ENCODE measurements at places on chromosomes 5 and 9. TPM values are rescaled to one million over a fixed set of nuclear protein-coding genes. Genes with fewer than 3 reads are reported as not detected.
A peak's percentile ranks its signal among the peaks of the same experiment; 100 is the strongest.

GRCh38 chr5:117461966-117462365, 887.3 kb upstream of the SEMA6A start:
- DNase-seq = no peak

GRCh38 chr5:15850536-15850935, 329.1 kb downstream of the MARCHF11 start:
- DNase-seq = peak; percentile 69

GRCh38 chr9:108618906-108619550, 236.8 kb downstream of the ACTL7B start:
- peak; percentile 39 for DNase-seq

DNA sequence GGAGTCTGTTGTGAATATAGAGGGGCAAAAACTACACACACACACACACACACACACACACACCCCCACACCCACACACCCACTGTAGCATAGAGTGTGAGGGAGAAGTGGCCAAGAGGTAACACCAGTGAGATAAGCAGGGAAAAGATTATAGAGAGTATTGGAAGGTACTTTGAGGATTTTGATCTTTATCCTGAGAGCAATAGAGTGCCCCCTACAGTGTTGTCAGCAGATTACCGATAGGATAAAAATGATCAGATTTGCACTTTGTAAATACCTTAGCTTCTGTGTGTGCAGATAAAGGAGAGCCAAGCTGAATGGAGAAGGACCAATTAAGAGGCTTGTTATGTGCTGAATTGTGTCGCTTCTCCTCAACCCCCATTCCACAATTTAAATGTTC, 32.3 kb downstream of the ERCC6L2 start:
- DNase-seq = no peak

DNA sequence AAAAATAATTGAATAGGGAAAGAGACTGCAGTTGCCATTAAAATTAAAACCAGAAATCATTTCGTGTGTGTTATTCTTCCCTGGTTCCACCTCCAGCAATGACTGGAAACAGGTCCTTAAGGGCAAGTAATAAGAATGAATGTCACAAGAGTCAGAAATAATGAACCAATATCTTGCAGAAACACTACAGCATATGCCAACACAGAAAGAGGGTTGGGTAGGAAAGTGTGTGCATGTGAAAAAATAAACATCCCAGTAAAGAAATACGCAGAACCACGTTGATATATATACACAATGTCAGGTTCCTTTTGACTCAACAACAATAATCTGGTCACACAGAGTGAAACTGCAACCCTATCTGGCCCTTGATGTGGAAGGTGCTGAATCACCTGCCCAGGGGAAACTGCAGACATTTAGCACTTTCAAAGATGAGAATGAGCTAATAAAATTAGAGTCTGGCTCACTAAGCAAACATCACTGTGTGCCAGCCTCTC, 15.0 kb downstream of the HMHB1 start:
- peak; percentile 93 for DNase-seq

- DNase-seq = peak; percentile 61
Observed at GRCh38 chr5:94691949-94692348, 73.5 kb downstream of the SLF1 start.

GRCh38 chr5:117207088-117207668, 632.6 kb upstream of the SEMA6A start:
- DNase-seq = no peak

GRCh38 chr9:120901755-120902568, 24.6 kb downstream of the TRAF1 start:
- no peak for DNase-seq

GRCh38 chr9:98234245-98234825, 21.1 kb downstream of the TBC1D2 start:
- no peak for DNase-seq

- DNase-seq = peak; percentile 57
Observed at GRCh38 chr9:85536076-85536475, 205.7 kb downstream of the AGTPBP1 start.

- no peak for DNase-seq
Observed at GRCh38 chr5:154783774-154784460, 28.7 kb downstream of the LARP1 start.

DNA sequence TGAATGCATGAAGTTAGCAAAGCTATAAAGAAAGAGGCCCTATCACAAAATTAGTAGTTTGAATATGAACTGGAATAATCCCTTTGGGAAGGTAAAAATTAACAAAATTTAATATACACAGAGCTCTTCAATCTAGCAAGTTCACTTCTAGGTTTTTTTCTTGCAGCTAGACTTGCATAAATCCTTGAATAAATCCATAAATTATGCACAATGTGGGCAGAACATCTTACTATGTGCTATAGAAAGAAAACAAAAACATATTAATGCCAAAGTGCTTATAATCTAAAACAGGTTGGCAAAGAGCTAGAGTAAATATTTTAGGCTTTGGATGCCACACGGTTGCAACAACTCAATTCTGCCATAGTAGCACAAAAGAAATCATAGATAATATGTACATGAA, 138.5 kb upstream of the FREM1 start:
- DNase-seq = no peak

GRCh38 chr5:131786900-131787692, 9.7 kb downstream of the FNIP1 start:
- DNase-seq = no peak

DNA sequence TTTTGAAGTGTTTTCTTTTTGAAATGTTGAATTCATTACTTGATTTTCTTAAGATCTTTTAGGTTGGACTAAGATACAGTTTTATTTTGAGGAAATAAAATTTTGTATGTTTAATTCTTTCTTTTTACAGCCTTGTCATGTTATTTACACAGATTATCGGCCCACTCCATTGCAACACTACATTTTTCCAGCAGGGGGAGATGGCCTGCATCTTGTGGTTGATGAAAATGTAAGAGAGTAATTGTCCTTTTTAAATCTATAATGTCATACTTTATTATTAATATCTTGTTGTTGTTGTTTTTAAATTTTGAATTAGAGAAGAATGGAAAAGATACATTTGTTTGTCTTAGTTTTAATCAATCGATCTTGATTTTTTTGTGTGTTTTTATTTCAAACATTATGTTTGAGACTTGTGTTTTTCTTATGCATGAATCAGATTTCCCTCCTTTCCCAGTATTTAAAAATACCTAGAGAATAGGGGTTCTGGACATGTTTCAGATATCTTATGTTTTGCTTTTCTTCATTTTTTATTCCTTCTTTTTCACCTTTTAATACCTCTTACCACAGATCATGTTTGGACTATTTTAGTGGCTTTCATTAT, 36.7 kb downstream of the MTREX start:
- peak; percentile 61 for DNase-seq

GRCh38 chr5:86917117-86917579, 299.4 kb downstream of the COX7C start:
- peak; percentile 26 for DNase-seq

- no peak for DNase-seq
Observed at GRCh38 chr9:87305151-87305550, 192.5 kb upstream of the DAPK1 start.

DNA sequence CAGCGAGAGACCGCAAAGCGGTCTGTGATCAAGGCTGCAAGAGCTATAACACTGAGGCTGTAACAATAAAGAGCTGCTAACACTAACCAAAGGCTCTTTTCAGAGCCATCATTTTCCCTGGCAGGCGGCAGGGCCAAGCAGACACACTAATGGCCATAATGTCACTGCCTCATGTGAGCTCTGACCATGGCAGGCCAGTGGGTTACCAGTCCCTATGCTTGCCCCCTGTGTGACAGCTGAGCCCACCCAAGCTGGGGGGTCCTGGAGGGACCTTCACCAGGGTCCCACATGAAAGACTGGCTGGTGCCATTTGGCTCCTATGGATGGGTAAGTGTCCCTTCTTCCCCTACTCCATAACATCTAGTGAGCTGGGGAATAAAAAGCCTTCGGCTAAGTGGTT, 29.6 kb upstream of the TESK1 start:
- DNase-seq = no peak

Gene CYLC2
- not detected for total RNA-seq

Gene PCDHA5
- 0.13 TPM for total RNA-seq

Gene PCA3
- not detected for total RNA-seq

Gene PCDHGA4
- total RNA-seq = 0.53 TPM

Gene PRELID1
- total RNA-seq = 161 TPM
